NCI-H460 (cell line): ENCODE measurements at places on chromosomes 5 and 9. TPM values are rescaled to one million over a fixed set of nuclear protein-coding genes. Genes with fewer than 3 reads are reported as not detected.

GRCh38 chr5:78755822-78756429, 107.4 kb upstream of the LHFPL2 start:
- no peak for DNase-seq

- DNase-seq, result no peak
Observed at GRCh38 chr9:124863371-124863871, 1.5 kb downstream of the ARPC5L start.

PDGFRB gene
- 1.7 and 2.4 TPM in 2 replicates for total RNA-seq

DNA sequence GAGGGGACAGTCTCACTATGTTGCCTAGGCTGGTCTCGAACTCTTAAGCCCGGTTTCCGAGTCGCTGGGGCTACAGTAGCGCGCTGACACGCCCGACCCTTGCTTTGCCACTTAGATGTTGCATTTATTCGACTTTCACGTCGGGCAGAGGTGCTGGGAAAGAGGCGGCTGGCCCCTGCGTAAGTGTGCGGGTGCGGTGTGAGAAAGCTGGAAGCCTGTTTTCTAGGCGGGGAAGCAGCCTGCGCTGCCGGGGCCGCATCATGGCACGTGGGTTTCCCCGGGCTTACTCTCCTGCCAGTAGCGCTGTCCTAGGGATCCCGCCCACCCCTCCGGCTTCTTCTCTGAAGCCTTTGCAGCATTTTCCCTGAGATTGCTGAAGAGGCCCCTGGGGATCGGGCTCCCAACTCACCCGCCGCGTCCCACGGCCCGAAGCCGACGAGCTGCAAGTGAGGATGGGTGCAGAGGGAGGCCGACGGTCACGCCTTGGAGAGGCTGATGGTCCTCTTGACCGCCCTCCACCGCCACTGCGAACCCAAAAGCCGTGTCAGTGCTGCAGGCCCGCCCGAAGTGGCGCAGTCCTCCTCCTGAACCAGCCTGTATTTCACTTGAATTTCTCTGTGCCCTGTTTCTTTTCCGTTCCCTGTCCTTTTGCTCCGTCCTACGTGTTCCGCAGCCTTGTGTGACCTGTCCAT, 5.8 kb upstream of the TRIM41 start:
- peak; percentile 79 for DNase-seq

- DNase-seq, result no peak
Observed at GRCh38 chr9:88660611-88661010, 125.6 kb downstream of the NXNL2 start.
